Naive thymus-derived CD4-positive, alpha-beta T cell (primary cell): ENCODE measurements at places on chromosomes 2 and 18. TPM values are rescaled to one million over a fixed set of nuclear protein-coding genes. Genes with fewer than 3 reads are reported as not detected.

KCNK3 gene
- total RNA-seq, result not detected

FEV gene
- not detected for total RNA-seq

IKZF2 gene
- 23.4 TPM for total RNA-seq

EPB41L3 gene
- total RNA-seq, result 21.6 TPM

FAM124B gene
- total RNA-seq, result not detected

NGEF gene
- total RNA-seq, result not detected

ZNF385B gene
- not detected for total RNA-seq

IL1F10 gene
- not detected for total RNA-seq

COLEC11 gene
- not detected for total RNA-seq

GRCh38 chr2:9373047-9373446, 50.3 kb downstream of the ITGB1BP1 start:
- no peak for DNase-seq

- DNase-seq, result no peak
Measured at GRCh38 chr2:201939453-201939941, 94.2 kb upstream of the FZD7 start.

DNA sequence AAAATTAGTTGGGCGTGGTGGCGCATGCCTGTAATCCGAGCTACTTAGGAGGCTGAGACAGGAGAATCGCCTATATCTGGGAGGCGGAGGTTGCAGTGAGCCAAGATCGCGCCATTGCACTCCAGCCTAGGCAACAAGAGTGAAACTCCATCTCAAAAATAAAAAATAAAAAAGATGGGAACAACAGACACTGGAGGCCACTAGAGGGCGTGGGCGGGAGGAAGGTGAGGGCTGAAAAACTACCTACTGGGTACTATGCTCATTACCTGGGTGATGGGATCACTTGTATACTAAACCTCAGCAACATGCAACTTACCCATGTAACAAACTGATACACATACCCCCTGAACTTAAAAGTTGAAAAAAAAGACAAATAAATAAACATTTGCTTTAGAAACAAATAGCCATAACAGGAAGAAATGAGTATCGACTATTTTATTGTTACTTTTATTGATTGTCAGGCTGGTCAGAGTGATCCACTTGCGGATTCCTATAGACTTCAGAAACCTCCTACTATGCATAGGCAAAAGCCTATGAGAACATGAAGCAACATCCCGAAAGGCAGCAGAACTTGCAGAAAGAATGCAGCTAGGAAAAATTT, 61.0 kb downstream of the TMEM163 start:
- no peak for DNase-seq

GRCh38 chr2:240340361-240340761, 95.1 kb upstream of the GPC1 start:
- DNase-seq, result no peak

- no peak for DNase-seq
Measured at GRCh38 chr2:45008296-45009129, 739 bp downstream of the SIX2 start.

- DNase-seq, result no peak
Measured at GRCh38 chr2:99156891-99157290, 2.1 kb downstream of the LIPT1 start.

DNA sequence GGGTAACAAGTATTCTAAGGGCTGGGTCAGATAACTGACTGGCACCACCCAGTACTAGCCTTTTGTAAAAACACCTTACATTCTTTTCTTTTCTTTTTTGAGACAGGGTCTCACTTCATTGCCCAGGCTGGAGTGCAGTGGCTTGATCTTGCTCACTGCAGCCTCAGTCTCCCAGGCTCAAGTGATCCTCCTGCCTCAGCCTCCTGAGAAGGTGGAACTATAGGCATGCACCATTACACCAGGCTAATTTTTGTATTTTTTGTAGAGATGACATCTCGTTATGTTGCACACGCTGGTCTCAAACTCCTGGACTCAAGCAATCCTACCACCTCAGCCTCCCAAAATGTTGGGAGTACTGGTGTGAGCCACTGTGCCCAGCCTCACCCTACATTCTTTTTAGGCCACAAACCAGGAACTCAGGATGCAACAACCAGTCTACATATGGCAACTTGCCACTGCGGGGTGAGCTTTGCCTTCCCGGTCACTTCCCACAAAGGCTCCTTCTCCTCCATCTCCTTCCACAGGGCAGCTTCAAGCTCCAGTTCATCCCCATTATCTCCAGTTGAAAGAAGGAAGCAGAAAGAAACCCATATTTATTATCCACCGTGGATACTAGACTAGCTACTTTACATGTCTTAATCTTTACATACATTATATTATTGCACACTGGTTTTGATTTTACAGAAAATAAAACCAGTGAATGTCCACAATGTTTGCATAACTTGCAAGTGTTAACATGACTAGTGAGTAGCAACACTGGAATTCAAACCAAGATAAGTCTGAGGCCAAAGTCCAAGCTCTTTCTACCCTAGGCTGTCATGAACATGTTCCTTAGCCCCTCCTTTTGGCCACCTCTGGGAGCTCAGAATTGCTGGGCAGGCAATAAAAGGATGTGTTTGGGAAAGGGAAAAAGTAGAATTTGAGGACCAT, 23.7 kb upstream of the AP1S3 start:
- no peak for DNase-seq

DNA sequence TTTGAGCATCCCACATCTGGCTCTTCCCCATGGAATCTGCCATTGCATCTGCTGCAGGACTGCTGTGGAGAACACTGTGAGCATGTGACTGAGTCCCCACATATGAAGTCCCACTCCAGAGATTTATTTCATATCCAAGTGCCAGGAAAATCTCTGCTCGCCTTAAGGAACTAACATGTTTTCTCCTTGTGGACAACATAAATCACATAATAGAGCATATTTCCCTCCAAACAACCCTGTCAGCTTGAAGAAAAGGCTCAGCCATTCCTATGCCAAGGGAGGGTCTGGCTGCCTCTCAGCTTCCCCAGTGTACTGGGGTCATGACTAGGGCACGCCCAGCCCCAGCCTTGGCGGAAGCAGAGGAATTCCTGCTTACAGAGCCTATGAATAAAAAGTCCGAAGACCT, 193.7 kb downstream of the DNER start:
- DNase-seq, result no peak

DNA sequence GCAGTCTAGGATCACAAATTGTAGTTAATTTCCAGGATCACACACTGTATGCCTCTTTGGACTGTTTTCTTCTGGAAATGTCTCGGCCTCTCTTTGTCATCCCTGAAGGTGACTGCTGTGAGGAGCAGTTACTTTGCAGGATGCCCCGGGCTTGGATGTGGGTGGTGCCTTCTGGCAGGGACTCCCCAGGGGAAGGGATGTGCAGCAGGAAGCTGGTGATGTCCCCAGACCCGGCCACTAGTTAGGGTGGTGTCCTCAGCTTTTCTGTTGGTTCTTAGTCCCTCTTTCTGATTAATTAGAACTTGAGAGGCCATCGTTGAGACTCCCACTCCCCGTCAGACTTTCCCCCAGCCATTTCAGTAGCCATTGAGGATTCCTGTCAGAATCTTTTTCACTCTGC, 286.6 kb upstream of the HDAC4 start:
- no peak for DNase-seq

DNA sequence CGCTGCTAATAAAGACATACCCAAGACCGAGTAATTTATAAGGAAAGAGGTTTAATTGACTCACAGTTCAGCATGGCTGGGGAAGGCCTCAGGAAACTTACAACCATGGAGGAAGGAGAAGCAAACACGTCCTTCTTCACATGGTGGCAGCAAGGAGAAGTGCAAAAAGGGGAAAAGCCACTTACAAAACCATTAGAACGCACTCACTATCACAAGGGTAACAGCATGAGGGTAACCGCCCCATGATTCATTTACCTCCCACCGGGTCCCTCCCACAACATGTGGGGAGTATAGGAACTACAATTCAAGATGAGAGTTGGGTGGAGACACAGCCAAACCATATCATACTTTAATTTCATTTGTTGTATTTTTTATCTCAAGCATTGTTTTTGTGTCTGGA, 67.5 kb downstream of the ATP9B start:
- no peak for DNase-seq

GRCh38 chr2:105393373-105394055, 5.3 kb downstream of the FHL2 start:
- DNase-seq, result no peak

DNA sequence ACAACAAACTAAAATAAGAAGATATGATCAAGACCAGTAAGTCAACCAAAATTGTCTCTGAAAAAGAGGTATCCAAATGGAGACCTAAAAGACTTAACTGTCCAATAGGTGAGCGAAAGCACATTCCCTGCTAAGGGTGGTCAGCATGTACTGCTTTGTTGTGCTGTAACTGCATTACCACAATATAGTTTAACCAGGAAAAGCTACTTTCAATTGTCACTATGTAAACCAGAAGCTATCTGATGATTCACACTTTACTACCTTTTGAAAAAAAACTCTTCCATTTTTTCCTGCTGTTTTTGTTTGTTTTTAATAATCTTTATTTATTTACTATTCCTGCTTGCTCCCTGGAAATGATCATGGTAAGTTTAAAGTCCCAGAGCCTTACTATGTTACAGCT, 36.1 kb downstream of the ASXL2 start:
- DNase-seq, result no peak

- no peak for DNase-seq
Measured at GRCh38 chr18:23861805-23862470, 152.6 kb upstream of the TTC39C start.

- DNase-seq, result no peak
Measured at GRCh38 chr2:221390878-221391277, 181.2 kb downstream of the EPHA4 start.
